Psoas muscle (tissue), 8 donors: ENCODE measurements at places on chromosomes 11 and 22. TPM values are rescaled to one million over a fixed set of nuclear protein-coding genes. Genes with fewer than 3 reads are reported as not detected.

GRCh38 chr11:83403691-83404389 lies 117.7 kb upstream of the CCDC90B start:
- H3K27me3 ChIP-seq = no peaks in the 10 kb centered on the region
- no peaks in the 10 kb centered on the region for H3K4me1 ChIP-seq
- no peak overlapping the region for H3K4me3 ChIP-seq
- no peak overlapping the region for H3K27ac ChIP-seq

The MMP8 gene
- total RNA-seq = not detected

GRCh38 chr22:32480238-32480637 lies 5.6 kb downstream of the FBXO7 start:
- H3K4me3 ChIP-seq = no peak overlapping the region
- peaks cover 45% of the 10 kb centered on the region for H3K4me1 ChIP-seq
- H3K27ac ChIP-seq = no peak overlapping the region
- no peaks in the 10 kb centered on the region for H3K27me3 ChIP-seq
- no peak for DNase-seq

DNA sequence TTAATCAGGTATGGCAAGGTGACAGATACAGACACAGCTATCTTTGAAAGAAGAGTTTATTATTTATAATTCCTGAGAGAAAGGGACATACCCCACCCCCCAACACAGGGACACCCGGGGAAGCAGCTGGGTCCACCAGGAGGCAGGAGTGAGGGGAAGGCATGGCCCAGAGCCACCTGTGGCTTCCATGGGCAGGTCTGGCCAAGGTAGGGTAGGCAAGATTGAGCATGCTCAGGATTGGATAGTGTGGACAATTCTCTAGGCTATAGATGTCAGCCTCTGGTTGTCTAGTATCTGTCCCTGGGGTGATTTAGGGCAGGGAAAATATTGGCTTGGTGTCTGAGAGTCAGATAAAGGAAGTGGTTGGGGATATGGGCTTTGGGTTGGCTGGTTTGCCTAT lies 27.5 kb upstream of the SMIM35 start:
- no peaks in the 10 kb centered on the region for H3K27me3 ChIP-seq
- DNase-seq = no peak
- no peaks in the 10 kb centered on the region for H3K36me3 ChIP-seq
- H3K27ac ChIP-seq = no peak overlapping the region

DNA sequence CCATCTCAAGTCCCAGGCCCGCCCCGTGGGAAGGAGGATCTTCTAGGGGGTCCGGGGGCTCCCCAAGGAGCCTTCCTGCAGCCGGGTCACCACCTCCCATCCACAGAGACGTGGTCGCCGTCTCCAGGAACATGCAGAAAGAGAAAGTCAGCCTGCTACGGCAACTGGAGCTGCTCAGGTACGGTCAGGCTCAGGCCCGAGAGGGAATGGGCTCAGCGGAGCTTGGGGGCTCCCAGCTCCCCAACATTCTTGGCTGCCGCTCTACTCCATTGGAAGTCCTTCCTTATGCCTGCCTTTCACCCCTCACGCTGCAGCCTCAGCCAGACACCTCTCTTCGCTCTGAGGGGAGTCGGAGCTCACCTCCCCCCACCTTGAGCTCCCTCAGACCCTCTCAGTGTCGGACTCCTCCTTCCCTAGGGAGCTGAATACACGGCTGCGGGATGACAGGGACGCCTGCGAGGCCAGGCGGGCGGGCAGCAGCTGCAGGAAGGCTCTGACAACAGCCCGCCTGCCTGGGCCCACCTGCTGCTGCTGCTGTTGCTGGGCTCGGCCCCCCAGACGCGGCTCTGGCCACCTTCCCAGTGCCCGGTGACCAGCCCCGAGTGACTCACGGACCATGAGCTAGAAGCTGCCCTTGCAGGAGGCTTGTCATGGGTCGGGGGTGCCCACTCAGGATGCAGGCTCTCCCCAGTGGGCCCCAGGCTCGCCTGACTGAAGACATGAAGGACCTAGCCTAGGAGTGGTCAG lies 1.5 kb upstream of the CD151 start:
- H3K4me3 ChIP-seq = peak overlapping the region; percentile 57
- H3K27me3 ChIP-seq = peaks cover 27% of the 10 kb centered on the region
- H3K4me1 ChIP-seq = peaks cover 51% of the 10 kb centered on the region
- peak overlapping the region; percentile 92 for H3K27ac ChIP-seq
- no peak for DNase-seq

The GLB1L2 gene
- total RNA-seq = 0.39 TPM

The SEPTIN3 gene
- not detected for total RNA-seq

The OTOG gene
- total RNA-seq = not detected

The UCP3 gene
- 299 TPM for total RNA-seq

- no peaks in the 10 kb centered on the region for H3K27me3 ChIP-seq
- H3K4me1 ChIP-seq = peaks cover 11% of the 10 kb centered on the region
- DNase-seq = no peak
- no peaks in the 10 kb centered on the region for H3K36me3 ChIP-seq
Observed at GRCh38 chr22:41315586-41315985, 14.3 kb downstream of the ZC3H7B start.
